ENCODE measurements at places on chromosomes 2 and 18.

- DNase-seq: peak; percentile 10
Measured at GRCh38 chr2:103161456-103162289, 399.8 kb downstream of the TMEM182 start.

GRCh38 chr2:162506706-162507105, 162.8 kb downstream of the GCA start:
- DNase-seq: no peak

GRCh38 chr2:219527076-219527394, 12.8 kb downstream of the ASIC4 start:
- DNase-seq: no peak

- no peak for DNase-seq
Measured at GRCh38 chr2:241399941-241400922, 44.1 kb downstream of the FARP2 start.

- DNase-seq: no peak
Measured at GRCh38 chr2:160142472-160142871, 57.6 kb downstream of the ITGB6 start.

- no peak for DNase-seq
Measured at GRCh38 chr2:24513281-24514071, 22.4 kb downstream of the NCOA1 start.

- no peak for DNase-seq
Measured at GRCh38 chr2:241386519-241386918, 30.4 kb downstream of the FARP2 start.

GRCh38 chr18:48840491-48840877, 110.3 kb downstream of the SMAD7 start:
- no peak for DNase-seq

GRCh38 chr2:148903979-148904378, 29.0 kb downstream of the KIF5C start:
- DNase-seq: no peak

DNA sequence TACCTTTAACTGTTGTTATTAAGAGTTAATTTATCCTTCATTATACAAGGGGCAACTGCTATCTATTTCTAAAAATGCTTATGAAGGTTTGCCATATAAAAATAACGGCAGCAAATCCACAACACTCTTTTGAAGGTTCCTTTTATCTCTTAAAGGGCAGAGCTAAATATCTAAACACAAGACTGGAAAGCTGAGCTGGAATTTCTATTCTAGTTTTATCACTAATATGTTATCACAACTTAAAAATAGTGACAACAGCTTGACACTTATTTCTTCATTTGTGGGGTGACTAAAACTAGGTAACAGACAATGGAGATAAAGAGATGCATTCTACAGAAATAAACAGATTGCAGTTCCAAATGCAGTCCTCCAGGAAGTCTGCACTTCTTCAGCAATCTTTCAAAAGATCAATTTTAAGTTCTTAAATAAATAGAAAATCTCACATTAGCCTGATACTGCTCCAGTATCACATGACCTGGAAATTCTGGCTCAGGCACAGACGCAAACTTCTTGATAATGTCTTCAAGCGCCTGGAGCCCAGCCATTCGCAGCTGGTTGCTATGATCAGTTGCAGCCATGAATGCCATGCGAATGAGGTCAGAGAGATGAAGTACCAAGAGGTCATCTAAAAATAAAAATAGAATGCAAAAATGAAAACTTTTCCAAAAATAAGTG, 54.0 kb upstream of the STRN start:
- no peak for DNase-seq

- DNase-seq: no peak
Measured at GRCh38 chr2:125837611-125838010, 818.3 kb upstream of the GYPC start.

GRCh38 chr2:205730191-205730590, 47.9 kb downstream of the NRP2 start:
- no peak for DNase-seq

GRCh38 chr18:28175150-28175929, 1.6 kb downstream of the CDH2 start:
- peak; percentile 48 for DNase-seq

DNA sequence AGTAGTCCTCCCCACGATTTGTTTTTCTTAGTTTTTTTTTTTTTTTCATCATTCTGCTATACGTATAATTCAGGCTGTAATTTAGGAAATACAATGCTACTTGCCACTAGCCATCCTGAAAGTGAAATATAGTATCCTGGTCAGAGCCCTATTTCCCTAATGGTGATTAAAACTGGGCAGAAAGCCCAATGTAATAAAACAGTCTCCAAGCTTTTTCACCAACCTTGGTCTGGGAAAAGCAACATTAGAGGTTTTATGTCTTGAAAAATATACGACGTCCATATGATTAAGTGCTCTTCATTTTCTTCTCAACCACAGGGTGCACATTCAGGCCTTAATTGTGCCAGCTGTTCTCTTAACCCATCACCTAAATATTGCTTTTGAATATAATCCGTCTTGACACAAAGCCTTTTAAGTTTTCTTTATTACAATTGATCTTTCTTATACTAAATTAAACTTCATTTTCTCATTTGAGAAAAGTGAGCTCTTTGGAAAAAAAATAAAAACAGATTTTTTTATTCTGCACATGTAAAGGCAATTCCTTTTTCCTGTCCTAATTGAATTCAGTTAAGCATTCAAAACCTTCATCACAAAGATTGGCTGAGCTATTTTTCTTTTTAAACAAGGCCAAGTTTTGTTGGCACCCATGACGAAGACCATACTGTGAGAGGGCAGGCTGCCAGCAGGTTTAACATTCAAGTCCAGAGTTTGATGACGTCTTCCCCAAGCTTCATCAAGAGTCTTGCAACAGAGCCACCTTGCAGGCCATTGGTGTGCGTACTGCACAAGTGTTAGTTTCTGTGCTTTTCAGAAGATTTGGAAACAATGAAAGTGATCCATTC, 52.7 kb downstream of the MAP2 start:
- no peak for DNase-seq
